ELR (cell line): ENCODE measurements at places on chromosomes 3 and 15.

DNA sequence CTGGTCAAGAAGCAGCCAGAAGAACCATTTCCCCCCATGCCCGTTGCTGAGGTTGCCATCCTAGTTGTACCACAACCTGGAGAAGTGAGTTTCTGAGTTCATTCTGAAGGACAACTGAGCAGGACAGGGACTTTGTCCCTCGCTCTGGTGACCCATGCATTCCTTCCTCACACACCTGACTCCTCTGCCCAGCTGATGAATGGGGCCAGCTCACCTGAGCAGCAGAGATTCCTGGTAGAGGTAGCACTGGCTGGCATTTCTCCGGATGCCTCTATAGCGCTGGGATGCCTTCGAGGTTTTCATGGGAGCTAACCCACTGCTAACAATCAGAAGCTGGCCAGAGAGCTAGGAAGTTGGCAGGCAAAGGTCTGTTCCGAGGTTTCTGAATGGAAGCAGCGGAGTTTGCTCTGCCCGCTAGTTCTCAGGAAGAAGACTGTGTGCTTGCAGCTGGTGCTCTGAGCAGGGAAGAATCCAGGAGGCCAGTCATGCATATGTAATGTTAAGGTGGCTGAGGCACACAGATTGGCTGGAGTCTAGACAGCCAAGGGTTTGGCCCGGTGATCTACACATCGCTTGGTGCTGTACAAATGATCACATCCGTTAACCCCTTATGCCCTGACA is at the start of gene TMC3:
Gene TMC3, minus strand, starts transcription at position 439 of the 621 bp plus-strand sequence. Its CDS starts 136 bp downstream, at position 303.
- DNase-seq: no peak

- DNase-seq: peak; percentile 48
Observed at GRCh38 chr3:99344216-99344615, 294.2 kb upstream of the COL8A1 start.

- no peak for DNase-seq
Observed at GRCh38 chr3:124092811-124093210, 100.9 kb upstream of the ROPN1 start.

DNA sequence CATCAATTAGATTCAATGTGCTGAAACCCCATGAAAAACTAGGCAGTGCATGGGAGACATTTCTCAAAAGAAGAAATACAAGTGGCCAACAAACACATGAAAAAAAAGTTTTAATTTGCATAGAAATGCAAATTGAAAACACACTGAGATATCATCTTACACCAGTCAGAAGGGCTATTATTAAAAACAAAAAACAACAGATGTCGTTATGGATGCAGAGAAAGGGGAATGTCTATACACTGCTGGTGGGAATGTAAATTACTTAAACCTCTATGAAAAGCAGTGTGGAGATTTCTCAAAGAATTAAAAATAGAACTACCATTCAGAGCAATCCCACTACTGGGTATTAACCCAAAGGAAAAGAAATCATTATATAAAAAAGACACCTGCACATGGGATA is 98.7 kb downstream of the CCNL1 start:
- no peak for DNase-seq

DNA sequence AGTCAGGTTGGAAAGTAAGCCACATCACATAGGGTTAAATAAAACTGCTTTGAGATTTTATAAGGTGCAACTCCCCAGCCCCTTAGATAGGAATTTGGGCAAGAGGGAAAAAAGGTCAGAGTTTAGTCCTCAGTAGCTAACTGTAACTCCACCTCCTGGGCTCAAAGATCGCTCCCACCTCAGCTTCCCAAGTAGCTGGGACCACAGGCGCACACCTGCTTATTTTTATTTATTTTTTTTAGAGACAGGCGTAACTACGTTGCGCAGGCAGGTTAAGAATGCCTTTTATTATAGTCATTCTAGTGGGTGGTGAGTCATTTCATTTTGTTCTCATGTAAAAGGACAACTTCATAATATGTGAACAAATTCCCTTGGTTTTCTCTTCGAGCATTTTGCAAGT is 14.7 kb downstream of the TM2D3 start:
- DNase-seq: peak; percentile 66

GRCh38 chr3:169173231-169173630 is 490.3 kb downstream of the MECOM start:
- no peak for DNase-seq

- DNase-seq: no peak
Observed at GRCh38 chr3:172651936-172652625, 58.8 kb downstream of the NCEH1 start.

DNA sequence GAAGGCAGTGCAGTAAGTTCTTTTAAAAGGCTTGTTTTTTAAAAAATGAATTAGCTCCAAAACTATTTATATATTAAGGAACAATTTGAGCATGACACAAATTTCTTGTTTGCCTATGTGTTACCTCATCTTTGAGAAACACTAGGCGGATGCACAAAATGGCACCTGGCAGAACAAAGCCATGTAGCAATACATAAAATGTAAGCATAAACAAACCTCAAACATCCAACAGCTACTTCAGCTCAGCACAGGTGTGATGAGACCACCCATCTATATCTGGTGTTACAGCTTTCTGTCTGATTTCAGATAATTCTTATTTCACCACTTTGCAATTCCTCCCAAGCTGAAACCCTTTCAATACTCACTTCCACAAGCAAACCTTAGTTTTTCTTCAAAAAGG is 221.2 kb upstream of the CNTN6 start:
- DNase-seq: no peak

GRCh38 chr3:63043631-63044030 is 168.4 kb upstream of the CADPS start:
- DNase-seq: peak; percentile 5

DNA sequence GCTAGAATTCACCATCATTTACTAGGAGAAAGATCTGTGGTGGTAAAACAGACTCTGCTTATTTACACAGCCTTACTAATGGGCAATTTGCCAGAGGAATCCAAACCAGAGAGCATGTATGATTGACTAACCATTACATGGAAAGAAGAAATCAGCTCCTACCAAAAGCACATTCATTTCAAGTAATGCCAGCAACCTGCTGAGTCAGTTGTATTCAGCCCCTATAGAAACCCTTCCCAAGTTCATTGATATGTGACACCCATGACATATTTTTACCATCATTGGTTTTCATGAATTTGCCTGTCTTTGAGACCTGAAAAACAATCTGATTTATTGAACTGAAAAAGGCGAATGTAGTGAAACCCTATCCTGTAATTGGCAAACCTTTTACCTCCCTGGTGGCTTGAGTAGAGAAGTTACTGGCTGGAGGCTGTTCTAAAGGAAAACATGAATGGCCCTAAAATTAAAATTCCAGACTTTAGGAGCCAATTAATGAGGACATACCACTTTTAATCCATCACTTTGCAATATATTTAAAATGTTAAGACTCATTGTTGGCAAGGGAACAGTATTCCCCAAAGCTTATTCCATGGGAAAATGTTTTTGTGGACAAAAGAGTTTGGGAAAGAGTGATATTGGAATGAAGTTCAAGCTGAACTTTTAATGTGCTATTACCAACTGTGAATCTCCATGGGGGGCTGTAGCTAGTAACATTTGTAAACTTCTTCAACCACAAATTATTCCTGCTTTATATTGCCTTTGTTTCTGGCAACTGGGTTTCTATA is 542.9 kb downstream of the FHIT start:
- DNase-seq: no peak

GRCh38 chr3:159805411-159805772 is 183.2 kb upstream of the IL12A start:
- DNase-seq: no peak

- DNase-seq: no peak
Observed at GRCh38 chr3:173800154-173800553, 402.6 kb downstream of the NLGN1 start.

DNA sequence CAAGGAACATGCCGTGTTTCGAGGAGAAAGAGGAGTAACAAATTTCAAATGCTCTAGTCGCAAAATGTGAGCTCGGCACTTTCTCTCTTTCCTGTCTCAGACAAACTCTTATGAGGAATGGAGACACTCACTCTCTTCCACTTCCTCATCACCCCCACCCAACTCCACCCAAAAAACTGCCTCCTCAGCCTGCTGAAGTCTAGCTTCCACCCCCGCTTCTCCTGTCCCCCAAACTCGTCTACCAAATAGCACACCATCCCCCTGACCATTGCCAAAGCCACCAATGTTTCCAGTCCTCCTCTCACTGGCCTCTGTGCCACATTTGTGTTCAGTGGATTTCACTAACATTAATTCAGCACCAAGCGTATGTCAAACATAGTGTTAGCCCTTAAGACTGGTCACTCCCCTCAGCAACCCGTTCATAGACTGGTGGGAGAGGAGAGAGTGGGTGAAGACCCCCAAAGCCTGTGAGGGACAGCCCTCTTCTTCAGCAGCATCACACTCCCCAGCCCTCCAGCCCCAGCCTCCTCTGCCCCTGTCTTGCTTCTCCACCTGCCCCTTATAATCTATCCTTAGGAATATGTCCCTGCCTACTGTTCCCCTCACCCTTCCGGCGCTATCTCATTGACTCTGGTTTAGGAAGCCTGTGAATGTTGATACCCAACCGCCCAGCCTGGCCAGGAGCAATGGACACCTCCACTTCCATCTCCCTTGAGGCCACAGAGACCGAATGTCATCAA is 77.3 kb downstream of the FAM174B start:
- no peak for DNase-seq

GRCh38 chr15:54810496-54810895 is 386.2 kb downstream of the RSL24D1 start:
- DNase-seq: no peak

GRCh38 chr3:60577601-60578000 is 673.7 kb downstream of the FHIT start:
- no peak for DNase-seq

- no peak for DNase-seq
Observed at GRCh38 chr3:134111616-134112015, 81.9 kb upstream of the SLCO2A1 start.

DNA sequence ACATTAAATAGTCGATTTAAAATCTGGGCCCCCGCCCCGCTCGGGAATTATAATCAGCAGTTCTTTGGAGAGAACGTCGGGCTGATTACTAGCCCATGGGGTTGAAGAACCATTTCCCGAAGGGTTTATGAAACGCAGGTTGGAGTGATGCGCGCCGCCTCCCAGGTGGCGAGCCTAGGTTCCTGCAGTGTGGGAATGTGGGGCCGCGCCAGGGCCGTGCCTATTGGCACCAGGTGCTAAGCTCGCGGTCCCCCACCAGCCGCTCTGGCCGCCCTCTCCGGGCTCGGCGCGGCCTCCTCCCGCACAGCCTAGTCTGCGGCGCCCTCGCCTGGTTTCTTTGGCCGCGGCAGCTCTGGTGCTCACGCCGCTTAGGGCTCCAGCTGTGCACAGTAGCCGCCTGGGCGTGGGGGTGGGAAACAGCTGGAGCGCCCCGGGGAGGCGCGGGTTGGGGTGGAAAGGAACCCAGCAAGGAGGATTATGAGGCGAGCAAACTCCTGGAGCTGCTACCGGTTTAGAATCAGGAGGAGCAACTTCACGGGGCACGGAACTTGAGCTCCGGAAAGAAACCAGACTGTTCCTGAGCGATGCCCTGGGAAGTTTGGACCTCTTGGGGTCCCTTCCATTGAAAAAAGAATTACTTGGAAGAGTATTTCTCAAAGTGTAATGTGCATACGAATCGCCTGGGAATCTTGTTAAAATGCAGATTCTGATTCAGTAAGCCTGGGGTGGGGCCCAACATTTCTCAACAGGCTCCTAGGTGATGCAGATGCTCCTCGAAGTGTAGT is 5.6 kb upstream of the MECOM start:
- DNase-seq: peak; percentile 72

DNA sequence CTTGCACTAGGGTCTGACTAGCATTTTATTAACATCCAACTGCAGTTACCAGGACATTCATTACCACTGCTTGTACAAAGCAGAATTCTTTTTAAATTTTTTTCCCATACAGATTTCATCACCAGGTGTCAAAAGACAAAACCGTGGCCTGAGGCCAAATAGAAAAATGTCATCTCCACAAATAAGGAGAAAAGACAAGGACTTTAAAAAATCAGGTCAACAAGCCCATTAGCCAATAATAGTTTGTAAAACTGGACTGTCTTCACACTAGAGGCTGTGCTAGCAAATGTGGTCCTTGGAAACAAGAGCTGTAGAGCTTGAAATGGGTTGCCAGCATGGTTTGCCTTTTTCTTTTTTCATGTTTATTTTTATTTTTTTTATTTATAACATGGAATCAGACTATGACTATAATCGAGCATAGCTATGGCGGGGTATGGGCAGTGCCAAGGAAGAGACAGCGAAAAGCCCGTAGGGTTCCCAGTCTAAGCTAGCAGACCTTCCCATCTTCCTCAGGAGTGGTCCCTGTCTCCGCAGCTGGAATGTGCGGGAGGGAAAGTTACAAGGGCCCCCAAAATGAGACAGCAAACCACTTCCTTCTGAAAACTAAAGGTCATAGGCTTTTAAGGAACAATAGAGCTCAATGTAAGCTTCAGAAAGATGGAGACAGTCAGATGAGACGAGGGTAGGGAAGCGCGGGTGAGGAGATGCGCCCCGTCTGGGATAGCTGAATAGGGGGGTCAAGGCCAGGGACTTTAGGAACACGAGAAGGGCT is 1.5 kb downstream of the PTPN9 start:
- peak; percentile 43 for DNase-seq

GRCh38 chr3:46135475-46135874 is 72.6 kb downstream of the CCR1 start:
- DNase-seq: no peak

DNA sequence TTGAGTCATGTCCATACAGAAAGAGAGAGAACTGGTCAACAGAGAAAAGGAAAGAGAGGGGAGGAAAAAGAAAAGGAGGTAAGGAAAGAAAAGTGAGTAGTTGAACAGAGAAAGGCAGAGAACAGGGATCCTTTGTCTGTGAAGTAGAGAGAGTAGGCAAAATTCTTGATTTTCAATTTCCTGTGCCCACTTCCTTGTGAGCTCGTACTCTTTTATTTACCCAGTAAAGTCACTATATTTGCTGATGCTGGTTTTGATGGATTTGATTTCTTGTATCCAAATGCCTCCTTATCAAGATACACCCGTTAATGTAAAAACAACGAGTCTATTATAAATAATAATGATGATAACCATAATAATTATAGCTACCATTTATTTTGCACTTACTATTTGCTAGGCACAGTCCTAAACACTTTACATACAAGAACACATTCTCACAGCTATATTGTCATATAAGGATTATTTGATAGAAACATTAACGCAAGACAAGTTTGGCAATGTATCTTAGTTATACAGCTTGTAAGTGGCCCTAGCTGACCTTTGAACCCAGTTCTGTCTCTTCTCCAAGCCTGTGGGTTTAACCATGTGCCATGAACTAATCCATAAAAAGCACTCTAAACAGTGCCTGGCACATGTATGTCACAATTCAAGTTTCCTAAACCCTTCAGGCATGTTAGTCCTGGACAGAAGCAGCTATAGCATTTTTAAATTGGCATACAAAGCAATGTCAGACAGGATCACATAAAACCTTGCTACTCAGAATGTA is 6.7 kb upstream of the P2RY1 start:
- no peak for DNase-seq

DNA sequence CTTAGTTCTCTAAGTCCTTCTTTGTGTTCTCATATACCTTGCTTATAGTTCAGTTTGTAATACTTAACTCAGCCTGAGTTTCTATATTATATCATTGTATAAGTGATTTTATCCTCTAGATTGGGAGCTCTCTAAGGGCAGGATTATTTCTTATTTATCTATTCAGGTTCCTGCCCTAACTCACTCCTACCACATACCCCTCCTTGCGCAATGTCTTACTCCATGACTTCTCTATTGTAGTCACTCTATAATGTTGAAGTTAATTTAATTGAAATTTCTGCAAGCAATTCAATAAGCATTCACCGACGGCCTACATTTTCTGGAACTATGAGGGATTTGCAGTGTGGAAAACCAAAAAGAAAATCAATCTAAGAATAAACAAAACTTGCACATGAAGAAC is 3.6 kb upstream of the OR5K4 start:
- no peak for DNase-seq

GRCh38 chr3:154778057-154778456 is 302.1 kb upstream of the MME start:
- DNase-seq: no peak

- DNase-seq: no peak
Observed at GRCh38 chr3:152843955-152844354, 9.0 kb downstream of the P2RY1 start.
